ENCODE measurements at places on chromosomes 7 and 10.

- peak; percentile 39 for DNase-seq
These were observed at the start of gene NXPH1 for GRCh38 chr7:8433477-8434289. NXPH1 (plus strand) TSS chr7:8433609.

GRCh38 chr7:50480797-50481196 lies 30.6 kb upstream of the FIGNL1 start:
- DNase-seq: no peak

- no peak for DNase-seq
These were observed 210.3 kb downstream of the ABCA13 start for GRCh38 chr7:48381571-48381970.

GRCh38 chr10:122112625-122113160 lies 123.7 kb downstream of the TACC2 start:
- DNase-seq: peak; percentile 95

GRCh38 chr10:34121781-34122622 lies 693.1 kb downstream of the PARD3 start:
- DNase-seq: no peak

Measured in AG08396 (cell line).